ENCODE measurements at places on chromosomes 3 and 15.

DNA sequence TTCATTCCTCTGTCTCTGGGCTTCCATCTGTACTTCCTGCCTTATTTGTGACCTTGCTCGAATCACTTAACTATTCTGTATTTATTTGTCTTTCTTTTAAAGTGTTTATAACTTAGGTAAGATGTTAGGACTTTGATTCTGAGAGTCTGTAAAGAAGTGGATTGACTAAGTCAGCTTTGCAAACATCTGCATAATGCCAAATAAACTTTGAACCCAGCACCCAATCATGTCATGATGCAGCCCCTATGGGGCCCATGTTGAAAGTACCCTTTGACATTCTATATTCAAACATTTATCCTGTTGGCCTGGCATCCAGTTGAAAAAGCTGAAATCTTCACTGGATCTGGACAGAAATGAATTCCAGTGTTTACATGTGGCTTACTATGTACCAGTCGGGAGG, 3.8 kb upstream of the MYRIP start:
- no peak for DNase-seq

- no peak for DNase-seq
Measured at GRCh38 chr3:12895391-12896062, 54.2 kb upstream of the RPL32 start.

- no peak for DNase-seq
Measured at GRCh38 chr3:71111784-71112440, 471.6 kb downstream of the FOXP1 start.

- DNase-seq, result no peak
Measured at GRCh38 chr3:26621906-26622620, 509 bp upstream of the LRRC3B start.

DNA sequence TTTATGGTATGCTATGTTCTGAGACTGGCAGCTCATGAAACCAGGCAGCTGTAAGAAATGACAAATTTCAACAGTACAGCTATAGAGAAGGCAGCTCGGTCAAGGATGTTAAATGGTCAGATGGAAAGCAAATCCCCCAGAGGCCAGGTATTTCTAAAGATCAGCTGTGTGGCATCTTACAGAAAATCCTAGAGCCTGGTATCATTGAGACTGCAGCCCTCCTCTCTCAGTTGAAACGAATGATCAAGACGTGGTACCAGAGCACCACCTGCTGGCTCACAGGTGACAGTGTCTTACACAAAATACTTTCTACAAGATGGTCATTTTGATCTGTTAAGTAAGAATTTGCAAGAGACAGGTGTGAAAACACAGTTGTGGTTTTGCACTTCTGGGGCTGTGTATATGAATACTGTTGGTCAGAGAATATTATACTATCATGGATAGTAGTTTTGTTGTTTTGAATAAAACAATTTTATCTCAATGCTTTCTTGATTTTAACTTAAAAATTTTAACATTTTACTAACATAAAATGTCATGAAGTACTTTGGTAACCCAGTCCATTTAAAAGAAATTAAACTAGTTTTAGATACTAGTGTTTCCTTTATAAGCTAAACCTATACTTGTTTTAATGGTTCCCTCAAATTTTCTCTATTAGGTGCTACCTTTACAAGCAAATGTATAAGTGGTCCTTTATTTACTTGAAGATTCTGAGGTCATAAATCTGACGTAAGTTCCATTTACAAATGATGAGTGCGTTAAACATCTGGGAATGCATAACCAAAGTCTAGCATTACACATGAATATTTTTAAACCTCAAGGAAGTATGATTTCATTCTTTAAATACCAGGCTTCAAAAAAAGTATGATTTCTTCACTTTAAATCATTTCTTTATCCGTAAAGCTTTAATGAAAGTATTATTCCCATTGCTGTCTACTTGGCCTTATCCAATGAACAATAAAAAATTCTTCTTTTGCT, 121.8 kb downstream of the PDZRN3 start:
- DNase-seq, result peak; percentile 7

DNA sequence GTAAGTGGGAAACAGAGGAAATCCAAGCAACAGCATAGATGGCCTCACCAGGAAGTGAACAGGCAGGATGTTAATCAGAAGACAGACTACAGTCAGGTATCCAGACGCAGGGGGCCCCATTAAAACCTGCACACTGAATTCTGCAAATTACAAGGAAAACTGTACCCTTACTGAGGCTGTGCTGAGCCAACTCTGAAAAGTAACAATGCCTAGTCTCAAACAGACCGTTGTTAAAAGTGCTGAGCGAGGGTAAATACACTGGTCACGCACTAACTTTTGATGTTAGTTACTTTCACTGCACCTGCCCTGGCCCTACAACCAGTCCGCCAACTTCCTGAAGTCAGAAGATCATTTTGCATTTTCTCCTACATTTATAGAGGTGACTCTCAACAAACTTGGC, 1.0 kb downstream of the TAMM41 start:
- no peak for DNase-seq

DNA sequence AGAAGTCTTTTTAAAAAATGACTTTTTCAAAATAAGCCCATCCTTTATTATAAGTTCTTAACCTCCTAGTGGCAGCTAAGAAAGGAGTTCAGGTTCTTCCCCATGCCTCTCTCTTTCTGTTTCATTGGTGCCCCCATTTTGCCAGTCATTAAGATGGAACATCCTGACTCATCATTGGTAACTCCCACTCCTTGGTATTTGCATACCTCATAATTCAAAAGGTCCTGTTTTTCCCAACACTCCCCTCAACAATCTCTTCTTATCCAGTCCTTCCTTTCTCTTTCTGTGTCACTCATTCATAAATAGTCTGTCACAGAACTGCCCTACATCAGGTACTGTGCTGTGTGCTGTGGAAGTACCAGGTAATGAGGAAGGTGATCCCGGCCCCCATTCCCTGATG, 394.0 kb downstream of the FOXP1 start:
- DNase-seq, result no peak

GRCh38 chr3:177687291-177687690, 490.0 kb upstream of the TBL1XR1 start:
- DNase-seq, result no peak

DNA sequence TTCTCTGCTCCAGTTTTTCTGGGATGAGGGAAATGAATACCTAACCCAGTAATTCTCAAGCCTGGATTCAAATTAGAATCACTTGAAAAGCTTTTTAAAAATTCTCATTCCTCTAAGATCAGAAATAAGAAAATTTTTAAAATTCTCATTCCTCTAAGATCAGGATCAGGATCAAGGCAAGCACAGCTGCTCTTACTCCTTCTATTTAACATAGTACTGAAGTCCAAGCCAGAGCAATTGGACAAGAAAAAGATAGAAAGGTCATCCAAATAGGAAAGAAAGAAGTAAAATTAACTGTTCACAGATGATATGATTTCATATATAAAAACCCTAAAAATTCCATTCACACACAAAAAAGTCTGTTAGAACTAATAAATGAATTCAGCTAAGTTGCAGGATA, 24.2 kb upstream of the CLRN1 start:
- no peak for DNase-seq

- DNase-seq, result no peak
Measured at GRCh38 chr15:79310612-79310984, 314 bp upstream of the TMED3 start.

DNA sequence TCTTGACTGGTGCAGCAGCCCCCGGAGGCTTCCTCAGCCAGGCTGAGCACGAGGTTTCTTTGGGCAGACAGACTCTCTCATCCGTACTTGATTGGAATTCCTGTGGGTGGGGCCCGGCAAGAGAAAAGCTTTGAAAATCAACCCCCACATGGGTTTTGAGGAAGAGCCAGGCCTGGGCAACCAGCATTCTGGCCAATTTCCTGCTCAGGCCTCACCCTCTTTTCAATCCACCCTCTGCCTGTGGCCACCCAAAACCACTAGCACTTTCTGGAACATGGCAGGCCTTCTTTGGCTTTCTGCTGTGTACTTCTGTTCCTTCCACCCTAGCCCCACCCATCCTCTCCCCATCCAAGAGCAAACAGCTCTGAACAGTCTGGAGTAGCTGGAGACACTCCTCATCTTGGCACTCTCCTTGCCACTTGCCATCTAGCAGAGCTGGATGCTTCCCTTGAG, 5.9 kb downstream of the MYO5C start:
- no peak for DNase-seq

- DNase-seq, result no peak
Measured at GRCh38 chr15:55222588-55222987, 25.8 kb upstream of the RSL24D1 start.

DNA sequence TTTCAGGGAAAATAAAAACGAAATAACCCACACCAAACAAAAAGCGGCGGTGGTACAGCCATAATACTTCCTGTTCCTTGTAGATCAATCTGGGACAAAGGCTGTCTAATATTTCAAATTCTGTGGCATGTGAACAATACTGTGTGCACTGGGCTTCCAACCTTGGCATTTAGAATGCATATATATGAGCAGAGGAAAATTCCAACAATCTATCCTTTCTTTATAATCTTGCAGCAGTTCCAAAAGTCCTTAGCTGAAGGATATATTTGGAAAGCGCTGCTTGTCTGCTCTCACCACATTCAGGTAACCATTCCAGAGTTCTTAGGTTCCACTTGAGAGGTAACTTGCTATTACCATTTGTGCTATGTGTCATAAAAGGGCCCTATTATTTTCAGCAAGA, 231.8 kb downstream of the RBMS3 start:
- no peak for DNase-seq

DNA sequence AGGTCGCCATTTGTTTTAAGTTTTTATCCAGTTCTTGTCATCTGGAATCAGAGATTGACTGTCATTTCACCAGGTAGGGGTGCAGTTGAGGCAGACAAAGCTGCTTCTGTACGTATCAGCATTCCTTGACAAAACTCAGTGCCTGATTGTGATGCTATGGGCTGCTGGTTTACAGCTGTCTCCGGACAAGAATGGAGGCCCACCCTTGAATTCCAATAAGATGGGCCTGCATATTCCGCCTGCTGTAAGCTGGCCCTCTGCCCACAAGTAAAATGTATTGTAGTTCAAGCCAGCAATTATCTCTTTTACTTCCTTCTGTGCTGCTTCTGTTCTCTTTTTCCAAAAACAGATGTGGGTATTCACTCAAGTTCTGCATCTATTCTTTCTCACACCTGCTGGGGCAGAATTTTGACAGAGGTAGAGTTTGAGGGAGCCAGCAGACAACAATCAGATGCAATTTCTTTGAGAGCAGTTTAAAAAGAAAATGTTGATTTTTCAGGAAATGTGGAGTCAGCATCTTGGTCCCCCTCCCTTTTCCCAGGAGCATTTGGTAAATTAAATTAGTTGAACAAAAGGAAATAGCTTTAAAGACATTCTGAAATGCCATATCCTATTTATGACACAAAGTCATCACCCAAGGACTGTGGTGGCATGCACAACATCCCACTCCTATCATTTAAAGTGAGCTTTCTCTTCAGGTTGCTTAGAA, 53.5 kb downstream of the IQCH start:
- DNase-seq, result no peak

DNA sequence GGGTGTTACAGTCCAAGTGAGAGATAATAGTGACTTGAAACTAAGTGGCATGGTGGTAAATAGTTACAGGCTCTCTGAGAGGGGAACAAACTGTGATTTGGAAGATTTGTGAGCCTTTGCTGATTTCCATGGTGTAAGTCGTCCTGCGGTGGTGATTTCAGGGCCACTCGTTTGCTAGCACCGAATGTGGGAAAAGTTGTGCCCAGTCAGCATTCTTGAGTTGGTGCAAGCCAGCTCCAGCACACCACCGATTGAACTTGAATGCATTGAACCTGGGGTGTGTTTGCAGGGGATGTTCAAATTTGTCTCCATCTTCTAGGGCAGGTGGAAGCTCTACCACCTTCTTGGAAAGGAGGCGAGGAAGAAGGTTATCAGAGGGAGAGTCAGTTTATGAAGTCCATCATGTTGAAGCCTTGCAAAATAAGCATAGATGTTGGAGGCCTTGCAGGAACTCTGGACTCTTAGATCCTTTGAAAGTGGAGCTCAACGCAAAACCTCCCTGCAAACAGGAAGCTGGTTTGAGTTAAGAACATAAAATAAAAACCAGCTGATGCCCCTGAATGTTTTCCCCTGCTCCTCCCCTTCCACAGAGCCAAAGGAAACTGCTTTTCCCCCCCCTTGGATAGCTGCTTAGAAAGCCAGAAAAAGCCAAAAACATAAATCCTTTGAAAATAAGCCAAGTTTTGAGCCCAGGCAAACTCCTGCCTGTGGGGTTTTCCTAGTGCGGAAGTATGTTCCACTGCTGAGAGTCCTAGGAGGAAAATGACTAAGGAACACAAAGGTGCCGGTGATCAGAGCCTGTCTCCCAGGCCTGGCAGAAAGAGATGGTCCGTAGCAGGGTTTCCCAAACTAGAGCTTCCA, 21.9 kb downstream of the MAPKBP1 start:
- DNase-seq, result no peak

DNA sequence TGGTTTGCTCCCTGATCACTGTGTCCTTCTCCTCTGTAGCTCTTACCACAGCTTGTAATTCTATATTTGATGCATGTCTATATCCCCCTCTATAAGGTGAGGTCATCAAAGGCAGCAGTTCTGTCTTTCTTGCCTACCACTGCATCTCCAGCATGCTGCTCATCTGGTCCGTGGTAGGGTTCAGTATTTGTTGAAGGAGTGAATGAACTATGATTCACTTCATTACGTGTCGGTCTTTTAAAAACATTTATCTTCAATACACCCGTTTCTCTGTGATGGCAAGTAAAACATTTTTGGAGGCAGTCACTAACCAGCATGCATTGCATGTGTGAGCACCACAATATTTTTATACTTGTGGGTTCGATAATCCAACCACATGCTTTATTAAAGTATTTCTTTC, 27.6 kb downstream of the CHST14 start:
- DNase-seq, result no peak

DNA sequence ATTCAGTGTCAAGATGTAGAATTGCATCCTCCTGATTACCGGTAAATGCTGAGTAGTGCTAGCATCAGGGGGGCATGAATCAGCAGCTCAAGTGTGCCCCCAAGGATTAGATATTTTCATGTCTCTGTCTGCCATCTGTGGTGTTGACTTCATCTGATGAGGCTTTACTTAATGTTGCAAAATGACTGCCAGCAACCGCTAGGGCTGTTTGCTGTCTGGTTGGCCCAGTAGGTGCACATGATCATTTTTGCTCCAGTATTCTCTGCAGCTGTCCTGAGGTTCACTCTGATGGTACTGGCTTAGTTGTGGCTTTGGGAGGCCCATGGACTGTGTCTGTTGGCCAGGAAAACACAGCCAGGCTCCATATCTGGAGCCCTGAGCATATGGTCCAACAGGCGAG, 316.4 kb downstream of the SOX2 start:
- DNase-seq, result no peak

DNA sequence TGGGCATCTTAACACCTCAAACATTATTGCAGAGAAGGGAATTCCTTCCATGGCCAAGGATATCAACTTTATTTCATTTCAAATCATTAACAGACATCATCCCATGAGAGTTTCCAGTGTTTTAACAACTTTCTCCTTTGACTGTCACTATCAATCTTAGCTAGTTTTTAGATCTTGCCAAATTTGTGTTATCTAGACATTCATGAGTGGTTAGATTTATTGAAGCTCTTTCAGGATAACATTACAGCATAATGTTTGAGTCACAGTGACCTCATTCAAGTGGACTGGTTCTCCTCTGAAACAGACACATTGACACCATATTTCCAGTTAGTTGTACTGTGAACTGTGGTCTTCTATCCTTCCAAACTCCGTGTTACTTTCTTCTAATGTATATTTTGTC, 8.6 kb upstream of the TNFAIP8L3 start:
- no peak for DNase-seq

- DNase-seq, result no peak
Measured at GRCh38 chr15:100690795-100691158, 88.4 kb downstream of the ASB7 start.
